ENCODE measurements at places on chromosomes 5 and 9. TPM values are rescaled to one million over a fixed set of nuclear protein-coding genes. Genes with fewer than 3 reads are reported as not detected.

Gene SUSD3
- 4.0 TPM for total RNA-seq

Gene NR2F1-AS1
- 3.1 TPM for total RNA-seq

Gene PTPA
- 71.3 TPM for total RNA-seq

Gene NDFIP1
- 84.1 TPM for total RNA-seq

Gene MTMR12
- 14.7 TPM for total RNA-seq

Gene PCDHAC1
- total RNA-seq = not detected

Gene SPARC
- total RNA-seq = 817 TPM

Gene HRCT1
- 1.8 TPM for total RNA-seq

Gene OR13C9
- not detected for total RNA-seq

Gene OR1Q1
- total RNA-seq = not detected

Gene OR1J2
- total RNA-seq = 0.20 TPM

Gene ERAP2
- 44.8 TPM for total RNA-seq

Gene RASA1
- total RNA-seq = 19.5 TPM

Gene FOXD4L3
- under 0.01 TPM for total RNA-seq

Gene SPATA31D4
- total RNA-seq = not detected

Gene EIF4EBP3
- 2.6 TPM for total RNA-seq

Gene CARTPT
- total RNA-seq = not detected

Gene GABRA6
- total RNA-seq = not detected

Gene CYFIP2
- total RNA-seq = 15.1 TPM

Gene C9orf153
- 0.20 TPM for total RNA-seq

All from subcutaneous preadipocyte (primary cell).